Stimulated activated CD4-positive, alpha-beta T cell treated with anti-CD3 and anti-CD28 coated beads, Interleukin-15, amount 100 ng/mL, for 1 hour (primary cell): ENCODE measurements at places on chromosomes 12 and 14.

- DNase-seq, result no peak
Measured at GRCh38 chr14:90159688-90160087, 96.7 kb upstream of the PSMC1 start.

DNA sequence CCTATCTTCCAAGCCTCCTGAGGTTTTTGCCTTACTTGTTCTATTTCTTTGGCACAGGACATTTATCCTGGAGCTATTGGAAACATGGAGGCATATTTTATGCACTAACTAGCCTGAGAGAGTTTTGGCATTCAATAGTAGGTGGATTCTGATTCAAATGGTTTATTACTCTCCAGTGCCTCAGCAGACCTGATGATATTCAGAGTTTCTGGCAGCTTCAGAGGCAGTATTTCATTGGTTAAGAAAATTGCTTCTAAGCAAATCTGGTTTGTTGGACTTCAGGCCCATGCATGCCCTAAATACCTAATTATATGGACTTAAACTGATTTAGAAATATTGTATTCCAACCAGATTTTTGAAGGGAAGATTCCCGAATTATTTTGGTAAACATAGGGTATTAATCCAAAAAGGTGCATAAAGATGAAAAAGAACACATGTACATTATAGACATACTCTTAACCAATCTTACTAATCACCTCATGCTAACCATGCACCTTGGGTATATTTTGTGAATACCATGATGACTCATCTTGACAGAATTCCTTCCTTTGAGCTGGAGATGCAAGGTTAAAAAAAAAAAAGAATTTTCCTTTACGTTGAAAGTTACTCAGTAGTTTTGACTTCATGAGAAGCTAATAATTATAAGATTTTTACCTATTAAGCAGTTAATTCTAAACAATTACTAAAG lies 44.3 kb upstream of the KTN1 start:
- no peak for DNase-seq

- no peak for DNase-seq
Measured at GRCh38 chr12:72978999-72979398, 706.8 kb downstream of the TRHDE start.

DNA sequence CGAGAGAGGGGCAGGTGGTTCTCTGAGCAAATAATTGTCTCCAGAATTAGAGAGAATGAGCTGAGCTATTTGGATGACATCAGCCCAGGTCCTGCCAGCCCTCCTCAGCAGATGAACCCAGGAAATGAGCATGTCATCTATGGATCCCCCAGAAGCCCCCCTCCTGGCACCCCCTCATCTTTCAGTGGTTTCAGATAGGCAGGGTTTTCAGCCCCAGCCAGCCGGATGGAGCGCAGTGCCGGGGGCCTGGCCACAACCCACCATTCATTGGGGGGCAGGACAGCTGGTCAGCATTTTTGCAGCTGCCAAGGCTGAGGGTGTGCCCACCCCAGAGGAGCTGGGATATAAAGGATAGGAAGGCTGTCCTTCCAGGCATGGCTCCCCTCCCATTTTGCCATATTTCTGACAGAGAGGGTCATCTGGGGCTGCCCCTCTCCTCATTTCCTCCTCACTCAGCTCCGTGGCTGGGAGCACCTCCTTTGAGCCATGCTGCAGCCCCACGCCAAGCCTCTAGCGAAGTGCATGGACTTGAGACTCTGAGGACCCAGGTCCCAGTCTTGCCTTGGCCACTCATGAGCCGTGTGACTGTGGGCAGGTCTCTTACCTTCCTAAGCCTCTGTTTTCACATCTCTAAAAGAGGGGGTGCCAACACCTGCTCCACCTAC lies 6.0 kb upstream of the KRT71 start:
- no peak for DNase-seq

GRCh38 chr12:54740882-54741281 lies 92.7 kb upstream of the DCD start:
- no peak for DNase-seq

GRCh38 chr12:29230800-29231560 lies 81.9 kb downstream of the FAR2 start:
- DNase-seq, result no peak

DNA sequence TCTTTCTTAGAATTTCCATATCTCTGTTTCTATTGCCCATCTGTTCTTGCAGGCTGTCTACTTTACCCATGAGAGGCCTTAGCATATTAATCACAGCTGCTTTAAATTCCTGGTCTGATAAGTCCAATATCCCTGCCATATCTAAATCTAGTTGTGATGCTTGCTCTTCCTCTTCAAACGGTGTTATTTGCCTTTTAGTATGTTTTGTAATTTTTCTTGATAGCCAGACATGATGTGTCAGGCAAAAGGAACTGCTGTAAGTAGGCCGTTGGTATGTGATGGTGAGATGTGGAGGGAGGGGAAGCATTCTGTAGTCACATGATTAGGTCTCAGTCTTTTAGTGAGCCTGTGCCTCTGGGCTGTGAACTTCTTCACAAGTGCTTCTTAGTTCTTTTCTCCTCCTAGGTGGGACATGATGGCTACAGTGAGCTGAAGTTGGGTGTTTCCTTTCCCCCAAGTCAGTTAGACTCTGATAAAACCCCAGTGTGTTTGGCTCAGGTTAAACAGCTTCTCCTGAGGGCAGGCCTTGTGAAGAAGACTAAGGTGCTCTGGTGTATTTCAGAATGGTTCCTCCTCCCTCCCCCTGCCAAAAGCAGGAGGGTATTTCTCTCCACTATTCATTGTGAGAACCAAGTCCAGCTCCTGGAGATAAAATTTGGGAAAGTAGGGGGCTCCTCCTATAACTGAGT lies 195.9 kb upstream of the PARP11 start:
- no peak for DNase-seq

DNA sequence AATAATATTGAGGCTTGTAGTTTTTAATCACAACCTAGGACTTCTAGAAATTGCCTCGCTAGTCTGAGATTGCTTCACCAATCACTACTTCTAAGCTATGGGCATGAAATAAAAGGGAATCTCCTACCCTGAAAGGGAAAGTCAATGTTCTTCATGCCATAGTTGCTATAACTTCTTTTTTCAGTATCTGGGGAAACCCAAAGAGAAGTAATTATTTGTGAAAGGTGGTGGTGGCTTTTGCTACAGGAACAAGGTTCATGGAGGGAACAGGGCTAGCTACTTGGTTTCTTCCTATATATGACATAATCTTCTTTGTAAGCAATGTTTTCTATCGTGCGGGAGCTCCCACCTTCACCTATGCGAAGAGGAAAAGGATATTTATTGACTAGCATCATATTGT lies 61.6 kb upstream of the DNM1L start:
- no peak for DNase-seq

DNA sequence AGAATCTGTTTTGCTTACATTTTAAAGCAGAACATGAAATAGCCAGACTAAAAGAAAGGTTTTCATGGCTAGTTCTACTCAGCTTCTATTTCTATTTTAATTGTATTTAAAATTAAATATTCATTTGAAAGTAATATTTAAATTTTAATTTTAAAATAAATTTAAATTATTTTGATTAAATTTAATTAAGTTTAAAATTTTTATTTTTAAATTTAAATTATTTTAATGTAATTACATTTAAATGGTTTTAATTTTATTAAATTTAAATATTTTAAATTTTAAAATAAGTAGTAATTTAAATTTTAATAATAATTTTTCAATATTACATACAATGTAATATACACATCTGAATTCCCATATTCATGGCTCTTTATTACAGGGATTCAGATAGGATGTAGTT lies 17.3 kb upstream of the KCNK10 start:
- no peak for DNase-seq

DNA sequence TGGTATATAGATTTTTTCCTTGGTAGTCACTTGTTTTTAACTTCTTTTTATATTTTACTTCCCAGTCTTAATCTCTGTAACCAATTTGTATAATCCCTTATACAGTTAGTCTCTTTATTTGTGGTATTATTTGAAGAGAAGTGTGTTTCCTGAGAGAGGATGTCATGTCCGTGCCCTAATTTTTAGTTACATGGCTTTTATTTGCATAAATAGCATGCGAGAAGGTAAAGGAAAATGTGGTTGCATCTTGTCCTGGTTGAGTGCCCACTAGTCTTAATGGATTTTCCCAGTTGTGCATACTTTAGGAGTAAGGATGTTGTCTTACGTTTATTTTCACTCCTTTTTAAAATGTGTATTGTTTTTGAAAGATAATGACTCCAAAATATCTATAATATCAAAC lies 27.5 kb downstream of the RAP1B start:
- no peak for DNase-seq
